ENCODE measurements at places on chromosomes 16 and 17.
A peak's percentile ranks its signal among the peaks of the same experiment; 100 is the strongest.

DNA sequence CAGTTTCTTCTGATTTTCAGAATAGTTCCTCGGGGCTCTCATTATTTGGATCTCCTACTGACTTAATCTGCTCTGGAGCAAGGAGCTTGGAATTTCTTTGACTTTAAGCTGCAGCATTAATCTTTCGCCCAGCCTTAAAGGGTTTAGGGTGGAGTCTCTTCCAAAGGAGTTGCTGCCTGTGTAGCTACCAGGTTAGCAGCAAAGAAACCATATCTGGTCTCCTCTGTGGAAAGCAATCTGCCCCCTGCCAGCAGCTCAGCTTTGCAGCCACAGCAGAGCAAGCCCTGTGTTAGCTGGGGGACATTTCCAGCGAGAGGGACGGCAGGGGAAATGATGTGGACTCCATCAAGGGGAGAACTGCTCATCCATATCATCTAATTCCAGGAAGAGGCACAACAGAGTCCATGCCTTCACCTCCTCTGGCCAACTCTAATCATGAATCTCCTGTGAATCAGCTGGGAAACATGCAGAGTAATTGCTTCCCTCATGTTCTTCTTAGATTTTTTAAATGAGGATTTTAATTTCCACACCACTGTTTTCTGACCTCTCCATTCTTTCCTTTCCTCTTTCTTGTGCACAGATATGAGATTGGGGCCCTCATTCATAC is 827.6 kb upstream of the CA10 start:
- no peaks in the 10 kb centered on the region for H3K27me3 ChIP-seq
- no peak for DNase-seq
- H3K27ac ChIP-seq, result no peak overlapping the region
- H3K4me1 ChIP-seq, result no peaks in the 10 kb centered on the region
- H3K4me3 ChIP-seq, result no peak overlapping the region
- no peaks in the 10 kb centered on the region for H3K36me3 ChIP-seq

DNA sequence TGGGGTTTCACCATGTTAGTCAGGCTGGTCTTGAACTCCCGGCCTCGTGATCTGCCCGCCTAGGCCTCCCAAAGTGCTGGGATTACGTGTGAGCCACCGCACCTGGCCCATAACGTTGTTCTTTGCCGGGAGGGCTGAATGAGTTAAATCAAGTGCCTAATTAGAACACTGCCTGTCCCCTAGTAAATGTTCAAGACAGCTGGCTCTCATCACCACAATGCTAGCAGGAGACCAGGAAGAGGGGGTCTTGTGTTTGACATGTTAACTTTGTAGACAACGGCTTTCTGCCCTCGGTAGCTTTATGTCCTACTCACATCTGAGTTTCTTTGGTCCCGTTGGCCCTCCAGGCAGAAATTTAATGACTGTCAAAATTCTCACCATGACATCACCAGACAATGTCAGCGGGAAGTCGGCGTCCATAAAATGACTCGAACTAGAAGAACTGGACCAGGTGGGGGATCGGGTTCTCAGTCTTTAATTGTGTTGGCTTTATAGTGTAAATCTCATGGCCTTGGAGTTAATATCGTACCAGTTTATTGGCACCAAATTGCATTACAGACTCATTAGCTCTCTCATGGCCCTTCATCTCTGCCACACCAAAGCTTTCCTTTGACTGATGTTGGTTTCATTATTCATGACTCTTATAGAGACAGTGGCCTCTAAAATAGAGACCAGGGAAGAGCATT is 11.4 kb upstream of the ITPRIPL2 start:
- no peaks in the 10 kb centered on the region for H3K27me3 ChIP-seq
- no peaks in the 10 kb centered on the region for H3K4me1 ChIP-seq
- H3K36me3 ChIP-seq, result peaks cover 3% of the 10 kb centered on the region
- DNase-seq, result no peak

DNA sequence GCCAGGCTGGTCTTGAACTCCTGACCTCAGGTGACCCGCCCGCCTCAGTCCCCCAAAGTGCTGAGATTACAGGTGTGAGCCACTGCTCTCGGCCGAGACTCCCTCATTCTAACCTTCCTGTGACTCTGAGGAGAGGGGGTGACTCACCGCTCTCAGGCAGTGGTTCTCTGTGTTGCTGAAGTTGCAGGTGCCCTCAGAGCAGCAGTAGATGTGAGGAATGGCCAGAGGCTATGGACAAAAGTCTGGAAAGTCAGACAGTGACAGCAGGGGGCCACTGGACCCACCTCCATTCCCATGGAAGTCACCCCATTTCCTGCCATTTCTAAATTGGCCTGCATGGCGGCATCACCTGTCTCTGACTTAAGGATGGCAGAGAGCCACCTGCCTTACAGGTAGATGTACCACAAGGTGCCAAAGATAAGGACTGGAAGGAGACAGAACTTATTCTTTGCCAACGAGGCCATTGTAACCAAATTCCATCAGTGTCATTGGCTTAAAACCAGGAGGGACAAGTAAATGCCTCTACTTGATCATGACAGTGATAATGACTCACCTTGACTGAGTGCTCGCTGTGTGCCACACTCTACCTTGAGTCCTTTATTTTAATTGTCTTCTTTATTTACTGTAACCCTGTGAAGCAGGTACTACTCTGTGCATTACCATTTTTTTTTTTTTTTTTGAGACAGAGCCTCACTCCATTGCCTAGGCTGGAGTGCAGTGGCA is 15.3 kb upstream of the CNOT1 start:
- H3K27ac ChIP-seq, result no peak overlapping the region
- no peaks in the 10 kb centered on the region for H3K4me1 ChIP-seq
- no peak overlapping the region for H3K4me3 ChIP-seq
- H3K36me3 ChIP-seq, result no peaks in the 10 kb centered on the region
- no peak for DNase-seq
- peaks cover 6% of the 10 kb centered on the region for H3K27me3 ChIP-seq

GRCh38 chr17:33057564-33057963 is 65.9 kb downstream of the SPACA3 start:
- peaks cover 7% of the 10 kb centered on the region for H3K27me3 ChIP-seq
- H3K4me3 ChIP-seq, result no peak overlapping the region
- H3K36me3 ChIP-seq, result no peaks in the 10 kb centered on the region
- no peak for DNase-seq
- no peaks in the 10 kb centered on the region for H3K4me1 ChIP-seq

- peak overlapping the region; percentile 61 for H3K27ac ChIP-seq
- H3K36me3 ChIP-seq, result peaks cover 6% of the 10 kb centered on the region
- H3K4me3 ChIP-seq, result peak overlapping the region; percentile 11
- no peak for DNase-seq
Measured at GRCh38 chr16:88759245-88759975, 25.6 kb downstream of the PIEZO1 start.

- H3K36me3 ChIP-seq, result peaks cover 9% of the 10 kb centered on the region
- no peak overlapping the region for H3K27ac ChIP-seq
- DNase-seq, result no peak
- H3K4me3 ChIP-seq, result no peak overlapping the region
Measured at GRCh38 chr17:57475796-57476195, 219.5 kb downstream of the MSI2 start.

GRCh38 chr17:78374631-78375274 is 3.7 kb upstream of the PGS1 start:
- H3K27ac ChIP-seq, result no peak overlapping the region
- no peak for DNase-seq
- no peak overlapping the region for H3K4me3 ChIP-seq

DNA sequence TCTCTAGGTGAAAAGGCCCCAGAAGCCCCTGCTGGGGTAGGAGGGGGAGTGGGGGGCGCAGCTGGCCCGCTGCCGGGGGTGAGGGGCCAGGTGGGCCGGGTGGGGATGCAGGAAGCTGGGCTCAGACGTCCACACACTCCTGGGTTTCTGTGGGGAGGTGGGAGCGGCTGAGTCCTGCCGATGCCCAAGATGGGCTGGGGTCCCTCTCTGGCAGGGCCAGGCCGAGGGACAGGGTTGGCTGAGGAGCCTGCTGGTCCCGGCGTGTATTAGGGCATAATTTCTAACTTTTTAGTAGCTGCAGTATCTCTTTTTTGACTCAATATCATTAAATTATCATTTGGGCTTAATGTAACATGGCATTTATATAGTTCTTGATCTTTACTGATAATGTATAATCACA is 121.4 kb upstream of the CORO6 start:
- H3K36me3 ChIP-seq, result peaks cover 8% of the 10 kb centered on the region
- peak overlapping the region; percentile 84 for H3K27ac ChIP-seq
- H3K4me1 ChIP-seq, result peaks cover 44% of the 10 kb centered on the region

DNA sequence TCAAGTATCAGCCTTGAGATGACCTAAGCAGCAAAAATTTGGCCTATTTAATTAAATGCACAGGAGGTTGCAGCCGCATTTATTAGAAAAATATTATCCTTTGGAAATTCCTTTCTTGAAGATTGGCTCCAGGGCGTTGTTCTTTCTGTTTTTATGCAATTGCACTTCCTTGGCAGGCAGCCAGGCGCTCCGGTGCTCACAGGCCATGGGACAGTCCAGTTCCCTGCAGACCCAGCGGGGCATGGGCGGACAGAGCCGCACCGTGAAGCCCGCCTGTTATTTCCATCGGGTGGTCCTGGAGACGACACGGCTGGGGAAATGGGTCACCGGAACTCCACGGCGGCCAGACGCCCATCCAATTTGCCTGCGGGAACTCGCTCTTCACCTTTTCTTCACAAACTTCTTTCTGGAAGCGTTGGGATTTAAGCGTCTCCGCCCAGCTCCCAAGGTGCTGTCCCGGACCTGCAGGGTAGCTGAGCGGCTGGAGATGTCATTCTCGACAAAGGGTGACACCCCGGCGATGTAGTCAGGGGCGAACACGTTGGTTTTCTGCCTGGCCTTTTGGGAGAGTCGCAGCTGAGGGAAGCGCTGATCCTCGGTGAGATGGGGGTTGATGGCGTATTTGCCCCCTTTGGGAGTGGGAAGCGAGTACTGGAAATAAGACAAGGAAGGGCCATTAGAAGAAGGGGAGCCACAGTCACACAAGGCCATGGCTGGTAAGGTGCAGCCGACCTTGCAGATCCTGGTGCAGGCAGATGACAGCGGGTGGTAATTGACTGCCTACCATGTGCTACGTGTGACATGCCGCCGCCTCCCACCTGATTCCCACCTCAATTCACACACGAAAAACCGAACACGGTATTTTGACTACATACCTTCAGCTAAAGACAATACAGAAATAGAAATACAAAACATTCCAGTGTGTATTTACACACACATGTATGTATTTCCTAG is 12.5 kb downstream of the NOB1 start:
- H3K4me1 ChIP-seq, result no peaks in the 10 kb centered on the region
- no peak overlapping the region for H3K4me3 ChIP-seq
- no peak for DNase-seq
- no peaks in the 10 kb centered on the region for H3K27me3 ChIP-seq
- H3K27ac ChIP-seq, result no peak overlapping the region

- no peaks in the 10 kb centered on the region for H3K4me1 ChIP-seq
- DNase-seq, result no peak
- no peak overlapping the region for H3K27ac ChIP-seq
- H3K36me3 ChIP-seq, result no peaks in the 10 kb centered on the region
- H3K4me3 ChIP-seq, result no peak overlapping the region
Measured at GRCh38 chr16:1865902-1866690, 5.9 kb downstream of the MEIOB start.

- no peaks in the 10 kb centered on the region for H3K36me3 ChIP-seq
- H3K27ac ChIP-seq, result no peak overlapping the region
- H3K27me3 ChIP-seq, result no peaks in the 10 kb centered on the region
- H3K4me1 ChIP-seq, result no peaks in the 10 kb centered on the region
- no peak overlapping the region for H3K4me3 ChIP-seq
Measured at GRCh38 chr17:71709271-71709890, 411.4 kb upstream of the SOX9 start.

GRCh38 chr17:30332057-30332542 is 1.8 kb downstream of the TMIGD1 start:
- no peaks in the 10 kb centered on the region for H3K36me3 ChIP-seq
- peaks cover 13% of the 10 kb centered on the region for H3K27me3 ChIP-seq

- no peak for DNase-seq
- no peaks in the 10 kb centered on the region for H3K27me3 ChIP-seq
- H3K4me3 ChIP-seq, result no peak overlapping the region
- no peaks in the 10 kb centered on the region for H3K4me1 ChIP-seq
- no peak overlapping the region for H3K27ac ChIP-seq
- peaks cover 2% of the 10 kb centered on the region for H3K36me3 ChIP-seq
Measured at GRCh38 chr16:30858829-30859423, 35.0 kb downstream of the BCL7C start.

DNA sequence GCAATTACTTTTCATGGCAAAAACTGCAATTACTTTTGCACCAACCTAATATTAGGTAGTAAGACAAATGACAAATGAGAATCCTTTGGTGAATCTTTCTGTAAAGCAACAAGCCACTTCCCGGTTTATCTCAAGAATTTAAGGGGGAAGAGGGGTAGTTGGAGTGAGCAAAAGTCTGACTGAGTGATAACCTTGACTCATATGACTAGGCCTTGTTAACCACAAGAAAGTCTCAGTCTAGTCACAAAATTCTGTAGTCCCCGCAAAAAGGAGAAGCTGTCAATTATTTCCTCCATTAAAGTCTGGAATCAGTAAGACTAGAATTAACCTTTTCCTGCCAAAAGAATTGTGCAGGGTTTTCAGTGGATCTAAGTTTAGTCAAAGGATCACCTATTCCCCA is 72.2 kb upstream of the GNAO1 start:
- no peaks in the 10 kb centered on the region for H3K36me3 ChIP-seq
- H3K4me3 ChIP-seq, result no peak overlapping the region
- no peak overlapping the region for H3K27ac ChIP-seq

DNA sequence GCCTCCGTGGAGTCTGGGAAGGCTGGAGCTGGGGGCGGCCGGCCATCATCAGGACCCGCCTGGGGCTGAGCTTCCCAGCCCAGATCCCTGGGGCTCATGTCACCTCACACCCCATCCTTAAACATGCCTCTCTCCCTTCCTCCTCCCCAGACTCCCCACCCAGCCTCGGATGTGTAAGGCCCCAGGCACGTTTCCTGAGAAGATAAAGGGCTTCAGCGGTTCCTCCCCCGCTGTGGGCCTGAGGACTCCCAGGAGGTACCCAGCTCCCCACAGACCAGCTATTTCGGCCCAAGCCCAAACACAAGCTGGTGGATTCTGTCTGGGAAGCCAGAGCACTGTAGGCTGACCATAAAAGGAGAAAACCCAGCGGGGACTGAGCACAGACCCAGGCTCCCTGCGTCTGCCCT is 49.2 kb downstream of the MYH11 start:
- DNase-seq, result no peak
- H3K27me3 ChIP-seq, result peaks cover 12% of the 10 kb centered on the region
- no peaks in the 10 kb centered on the region for H3K36me3 ChIP-seq
- no peak overlapping the region for H3K27ac ChIP-seq

- H3K27ac ChIP-seq, result peak overlapping the region; percentile 77
- H3K27me3 ChIP-seq, result no peaks in the 10 kb centered on the region
- peak overlapping the region; percentile 73 for H3K4me3 ChIP-seq
- DNase-seq, result no peak
Measured at GRCh38 chr16:84725481-84726078, 25.8 kb downstream of the USP10 start.

GRCh38 chr16:67184995-67185650 is 1.4 kb upstream of the MATCAP1 start:
- no peaks in the 10 kb centered on the region for H3K36me3 ChIP-seq
- H3K27ac ChIP-seq, result no peak overlapping the region
- peak; percentile 88 for DNase-seq
- H3K4me1 ChIP-seq, result peaks cover 6% of the 10 kb centered on the region
- peak overlapping the region; percentile 89 for H3K4me3 ChIP-seq

Data from memory B cell (primary cell).